A375 (cell line): ENCODE measurements at places on chromosomes 13 and 19. TPM values are rescaled to one million over a fixed set of nuclear protein-coding genes. Genes with fewer than 3 reads are reported as not detected.

Gene AMER2
- under 0.01 TPM in 1 of 2 replicates, not detected in the other for total RNA-seq

Gene IGLON5
- total RNA-seq, result not detected in 2 replicates

Gene PSG1
- not detected in 2 replicates for total RNA-seq

Gene P2RY11
- total RNA-seq, result 20.8 and 21.1 TPM in 2 replicates

Gene C13orf46
- 0.82 and 1.4 TPM in 2 replicates for total RNA-seq

Gene CYP2A6
- total RNA-seq, result not detected in 2 replicates

Gene PEAK3
- not detected in 2 replicates for total RNA-seq

Gene DIRAS1
- total RNA-seq, result 0.72 and 1.0 TPM in 2 replicates

Gene ZNF99
- 0.03 TPM in 1 of 2 replicates, not detected in the other for total RNA-seq

Gene KIRREL2
- 0.08 TPM in 1 of 2 replicates, not detected in the other for total RNA-seq

Gene RASIP1
- total RNA-seq, result 0.08 TPM in 1 of 2 replicates, not detected in the other

Gene CRTC1
- total RNA-seq, result 7.3 and 7.5 TPM in 2 replicates

Gene ZNF222
- 5.7 and 8.8 TPM in 2 replicates for total RNA-seq

Gene SBK2
- not detected in 2 replicates for total RNA-seq

Gene SIGLEC10
- not detected in 2 replicates for total RNA-seq

Gene NCCRP1
- total RNA-seq, result not detected in 2 replicates

Gene PABPC3
- 0.04 and 0.05 TPM in 2 replicates for total RNA-seq

Gene CRX
- not detected in 2 replicates for total RNA-seq
